ENCODE measurements at places on chromosomes 16 and 17.

GRCh38 chr16:84753412-84754326 is 53.9 kb downstream of the USP10 start:
- no peak for DNase-seq

GRCh38 chr17:50058296-50058953 is 2.5 kb downstream of the ITGA3 start:
- no peak for DNase-seq

DNA sequence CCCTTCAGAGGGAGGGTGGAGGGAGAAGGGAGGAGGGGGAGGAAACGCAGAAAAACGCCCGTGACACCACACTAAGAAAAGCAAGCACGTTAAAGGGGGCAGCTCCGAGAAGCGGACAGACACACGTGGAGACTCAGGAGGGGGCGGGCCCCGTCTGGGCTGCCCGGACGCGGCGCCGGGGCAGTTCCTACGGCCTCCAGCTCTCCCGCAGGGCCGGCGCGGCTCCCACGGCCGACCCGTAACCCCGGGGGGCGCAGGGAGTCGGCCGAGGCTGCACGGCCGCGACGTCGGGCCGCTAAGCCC is 362 bp downstream of the KLHDC4 start:
- DNase-seq: peak; percentile 31

- DNase-seq: peak; percentile 49
Observed at GRCh38 chr16:3187798-3188674, at the start of gene OR1F1. Gene OR1F1, plus strand, starts transcription at chr16:3188204.

GRCh38 chr17:65542610-65543009 is 18.8 kb downstream of the AXIN2 start:
- no peak for DNase-seq

- DNase-seq: no peak
Observed at GRCh38 chr17:82772026-82772425, 20.2 kb downstream of the TBCD start.

DNA sequence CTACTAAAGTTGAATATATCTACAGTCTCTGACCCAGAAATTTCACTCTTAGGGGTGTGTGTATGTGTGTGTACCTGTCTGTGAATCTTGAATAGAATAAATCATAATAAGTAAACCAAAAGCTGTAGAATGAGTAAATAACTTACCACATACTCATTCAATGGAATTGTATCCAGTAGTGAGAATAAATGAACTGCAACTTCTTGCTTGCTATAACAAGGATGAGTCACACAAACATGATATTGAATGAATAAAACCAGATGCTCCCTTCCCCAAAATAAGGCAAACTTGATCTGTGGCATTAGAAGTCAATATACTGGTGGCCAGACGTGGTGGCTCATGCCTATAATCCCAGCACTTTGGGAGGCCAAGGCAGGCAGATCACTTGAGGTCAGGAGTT is 259.8 kb upstream of the MON1B start:
- no peak for DNase-seq

- DNase-seq: no peak
Observed at GRCh38 chr17:74713171-74713755, 540 bp upstream of the CD300LF start.
